ENCODE measurements at places on chromosomes 2 and 18.

DNA sequence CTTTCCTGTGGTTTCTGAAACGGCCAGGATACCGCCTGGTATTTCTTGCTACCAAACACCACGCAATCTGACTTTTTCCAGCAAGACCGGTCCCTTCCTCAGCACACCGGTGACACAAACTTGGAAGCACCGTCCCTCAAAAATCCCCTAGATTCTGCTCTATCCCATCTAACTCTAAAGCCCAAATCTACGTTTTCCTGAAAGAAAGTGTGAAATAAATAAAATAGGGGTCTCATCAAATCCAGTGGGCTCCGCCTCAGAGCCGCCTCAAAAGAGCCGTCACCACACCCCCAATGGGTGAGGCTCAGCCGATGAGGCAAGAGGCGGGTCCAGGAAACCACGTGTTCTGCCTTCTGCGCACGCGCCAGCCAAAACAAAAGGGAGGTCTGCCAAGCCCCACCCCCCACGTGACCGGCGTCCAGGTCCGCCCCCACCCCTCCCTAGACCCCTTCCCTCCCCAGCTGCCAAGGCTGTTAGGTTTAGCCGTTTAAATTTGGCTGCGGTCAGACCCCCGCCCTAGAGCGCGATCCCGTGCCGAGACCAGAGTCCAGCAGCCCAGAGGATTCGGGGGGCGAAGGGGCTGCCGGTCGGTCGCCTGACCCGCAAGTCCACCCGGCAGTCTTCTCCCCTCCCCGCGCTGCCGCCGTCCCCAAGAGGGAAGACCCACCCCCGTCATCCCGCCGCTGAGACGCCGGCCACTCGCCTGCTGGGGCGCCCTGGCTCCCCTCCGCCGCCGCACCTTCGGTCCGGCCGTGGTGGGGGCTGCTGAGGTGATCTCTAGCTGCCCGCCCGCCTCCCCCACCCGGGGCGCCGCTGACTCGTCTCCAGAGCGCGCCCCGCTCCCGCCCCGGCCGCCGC, 534 bp downstream of the KANSL1L start:
- DNase-seq = peak; percentile 99

DNA sequence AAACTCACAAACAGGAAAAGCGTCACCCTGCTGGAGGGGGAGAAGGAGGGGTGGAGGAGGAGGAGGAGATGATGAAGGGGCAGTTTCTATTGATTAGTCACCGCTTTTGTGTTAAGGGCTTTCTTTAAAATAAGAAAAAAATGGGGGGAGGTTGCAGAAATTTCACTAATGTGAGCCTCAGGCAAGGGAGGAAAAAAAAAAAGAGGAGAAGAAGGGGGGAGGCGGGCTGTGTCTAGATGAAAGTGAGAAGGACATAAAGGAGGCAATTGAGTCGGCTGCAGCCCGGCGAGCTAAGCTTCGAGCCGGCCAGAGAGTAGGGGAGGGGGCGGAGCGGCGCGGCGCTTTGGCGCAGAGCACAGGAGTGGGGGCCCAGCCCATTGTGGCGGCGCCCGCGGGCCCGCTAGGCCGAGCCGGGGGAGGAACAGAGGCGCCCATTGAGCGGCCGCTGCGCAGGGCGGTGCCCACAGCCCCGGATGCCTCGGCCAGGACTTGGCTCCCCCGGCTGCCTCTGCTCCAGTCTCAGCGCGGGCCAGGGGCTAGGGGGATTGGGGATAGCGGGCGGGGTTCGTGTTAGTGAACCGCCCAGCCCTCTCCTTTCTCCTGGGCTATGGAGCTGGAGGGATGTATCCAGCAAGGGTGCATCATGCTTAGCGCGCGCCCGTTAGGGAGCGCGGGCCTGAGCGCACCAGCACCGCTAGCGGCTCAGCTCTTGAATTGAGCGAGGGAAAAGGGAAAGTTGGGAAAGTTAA, 7.9 kb downstream of the PAX3 start:
- no peak for DNase-seq

- no peak for DNase-seq
These were observed 177.4 kb downstream of the CD226 start for GRCh38 chr18:69770238-69770637.

GRCh38 chr2:105755895-105756294, 11.2 kb downstream of the NCK2 start:
- no peak for DNase-seq

DNA sequence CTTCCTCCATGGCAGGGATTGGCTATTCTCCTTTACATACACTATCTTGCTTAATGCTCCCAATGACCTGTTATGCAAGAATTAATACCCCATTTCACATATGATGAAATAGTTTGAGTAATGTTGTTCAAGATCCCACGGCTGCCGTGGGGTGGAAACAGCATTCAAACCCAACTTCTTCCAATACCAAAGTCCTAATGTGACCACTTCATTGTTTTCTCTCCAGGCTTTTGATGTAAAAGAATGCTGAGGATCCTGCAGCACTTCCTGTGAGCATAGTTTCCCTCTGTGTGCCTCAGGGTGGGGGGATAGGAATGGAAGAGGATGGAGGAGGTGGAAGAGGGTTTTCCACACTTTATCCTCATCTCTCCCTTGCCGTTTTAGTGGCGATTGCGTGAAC, 199.4 kb downstream of the IRS1 start:
- DNase-seq = no peak

GRCh38 chr2:135047300-135047699, at the start of gene MAP3K19:
MAP3K19 (minus strand) TSS chr2:135047447; CDS start chr2:135024647, 22,800 bp downstream.
- no peak for DNase-seq

GRCh38 chr2:129144082-129144791, 825.6 kb upstream of the HS6ST1 start:
- no peak for DNase-seq

DNA sequence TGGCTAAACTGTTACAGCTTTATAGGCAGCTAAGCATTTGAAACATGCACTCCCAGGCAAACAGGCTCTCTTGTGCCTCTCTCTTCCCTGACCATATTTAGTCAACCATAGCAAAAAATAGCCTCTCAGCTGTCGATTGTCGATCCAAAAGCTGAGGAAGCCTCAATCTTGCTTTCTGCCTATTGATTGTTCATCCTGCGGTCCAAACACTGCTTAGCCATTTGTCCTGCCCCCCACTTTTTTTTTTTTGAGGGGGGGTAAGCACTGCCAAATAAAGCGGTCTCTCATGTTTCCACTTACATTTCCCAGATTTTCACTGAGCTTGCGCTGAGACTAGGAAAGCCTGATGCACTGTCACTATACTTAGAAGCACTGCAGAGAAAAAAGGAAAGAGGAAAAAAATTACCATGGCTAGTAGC, 90.8 kb downstream of the MIB1 start:
- DNase-seq = peak; percentile 61

DNA sequence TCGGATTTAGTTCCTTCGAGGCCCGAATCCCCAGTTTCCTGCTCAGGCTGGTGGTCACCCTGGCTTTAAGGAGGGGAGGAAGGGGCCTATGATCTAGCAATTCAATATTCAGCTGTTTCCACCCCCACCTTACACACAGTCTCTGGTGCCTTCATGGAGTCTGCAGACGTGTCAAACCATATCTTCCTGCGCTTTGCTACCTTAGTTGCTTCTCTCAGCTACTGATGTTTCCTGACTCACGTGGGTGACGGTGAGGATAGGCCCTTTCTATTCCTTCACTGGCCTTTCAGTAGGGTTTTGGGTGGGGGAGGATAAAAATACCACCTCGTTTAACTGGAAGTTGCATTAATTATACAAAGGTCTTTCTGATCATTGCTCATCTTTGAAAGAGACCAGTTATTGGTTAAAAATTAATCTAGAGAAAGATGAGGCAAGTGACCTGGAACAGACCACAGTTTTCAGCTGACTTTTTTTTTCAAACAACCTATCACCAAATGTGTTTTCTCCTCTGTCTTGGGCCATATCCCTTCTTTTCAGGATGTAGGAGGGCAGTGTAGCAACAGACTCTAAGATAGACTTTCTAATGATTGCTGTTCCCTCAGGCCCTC, 49.7 kb downstream of the SH2D6 start:
- no peak for DNase-seq

- DNase-seq = no peak
These were observed 125.6 kb downstream of the CACNB4 start for GRCh38 chr2:151973013-151973900.

DNA sequence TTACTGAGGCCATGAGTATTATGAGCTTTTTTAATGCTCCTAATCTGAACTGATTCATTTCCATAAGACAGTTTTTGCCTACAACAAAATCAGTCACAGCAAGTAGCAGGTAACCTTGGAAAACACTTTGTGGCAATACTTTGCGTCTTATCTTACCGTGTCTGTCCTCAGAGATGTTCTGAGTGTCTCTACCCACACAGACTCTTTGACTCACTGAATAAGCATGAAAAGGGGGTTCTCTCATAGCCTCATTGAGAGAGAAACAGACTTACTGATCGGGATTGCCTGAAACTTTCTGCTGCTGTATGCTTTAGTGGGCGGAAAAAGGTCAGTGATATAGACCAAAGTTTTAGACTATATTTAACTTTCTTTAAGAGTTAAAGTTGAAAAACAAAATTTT, 92.6 kb downstream of the MYL12B start:
- DNase-seq = no peak

DNA sequence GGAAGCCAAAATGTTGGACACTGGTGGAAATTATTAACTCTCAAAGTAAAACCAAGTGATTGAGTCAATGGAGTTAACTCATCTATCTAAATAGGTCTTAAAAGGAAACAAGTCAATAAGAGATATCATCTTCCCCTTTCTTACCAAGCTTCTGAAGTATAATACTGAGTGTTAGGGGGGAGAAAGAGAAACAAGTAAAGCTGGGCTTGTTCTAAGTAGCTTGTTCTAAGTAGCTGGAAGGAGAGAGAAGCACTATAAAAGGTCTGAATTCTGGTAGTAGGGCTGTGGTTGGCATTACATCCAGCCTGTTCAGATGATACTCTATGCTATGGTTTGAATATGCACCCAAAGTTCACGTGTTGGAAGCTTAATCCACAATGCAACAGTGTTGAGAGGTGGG, 26.8 kb downstream of the YES1 start:
- DNase-seq = no peak
